ENCODE measurements at places on chromosomes 2 and 18.
A peak's percentile ranks its signal among the peaks of the same experiment; 100 is the strongest.

DNA sequence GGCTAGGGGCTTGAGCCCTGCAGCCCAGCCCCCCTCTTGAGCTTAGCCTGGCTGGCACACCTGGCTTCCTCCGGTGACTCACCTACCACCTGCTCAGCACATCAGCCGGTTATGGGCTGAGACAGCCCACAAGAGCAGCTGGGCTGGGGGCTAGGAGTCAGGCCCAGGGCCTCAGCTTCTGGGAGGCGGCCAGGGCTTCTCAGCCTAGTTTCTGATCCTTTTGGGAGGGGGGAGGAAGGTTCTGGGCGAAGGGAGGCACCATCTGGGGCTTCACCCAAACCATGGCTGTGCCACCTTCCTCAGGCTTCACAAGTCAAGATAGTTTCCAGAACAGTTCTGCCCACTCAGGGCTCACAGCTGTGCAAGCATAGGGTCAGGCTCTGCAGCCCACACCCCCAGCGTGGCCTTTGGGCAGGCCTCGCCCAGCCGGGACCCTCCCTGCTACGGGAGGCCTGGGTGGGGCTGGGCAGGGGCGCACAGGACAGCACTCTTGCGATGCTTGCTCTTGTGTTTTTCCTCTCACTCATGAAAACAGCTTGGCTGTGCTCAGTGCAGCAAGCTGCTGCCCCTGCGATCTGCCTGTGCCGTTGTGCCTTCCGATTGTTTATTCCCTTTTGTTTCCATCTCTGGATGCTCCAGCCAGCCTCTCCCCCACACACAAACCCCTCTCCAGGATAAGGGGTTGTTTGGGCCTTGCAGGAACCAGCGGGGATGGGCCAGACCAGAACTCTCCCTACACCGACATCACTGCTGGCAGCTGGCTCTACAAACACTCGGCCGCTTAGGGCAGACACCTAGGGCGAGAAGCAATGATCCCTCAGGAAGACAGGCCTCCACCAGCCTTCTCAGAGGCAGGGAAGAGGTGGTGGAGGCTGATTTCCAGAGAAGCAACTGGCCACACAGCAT lies 26.1 kb upstream of the SEMA4C start:
- peak; percentile 11 for DNase-seq

- no peak for DNase-seq
These were observed 721.0 kb upstream of the PKDCC start for GRCh38 chr2:41326851-41327250.

- no peak for DNase-seq
These were observed 71.1 kb upstream of the SESTD1 start for GRCh38 chr2:179335732-179336131.

- DNase-seq: no peak
These were observed 284.5 kb downstream of the PRKCE start for GRCh38 chr2:45935791-45936622.

DNA sequence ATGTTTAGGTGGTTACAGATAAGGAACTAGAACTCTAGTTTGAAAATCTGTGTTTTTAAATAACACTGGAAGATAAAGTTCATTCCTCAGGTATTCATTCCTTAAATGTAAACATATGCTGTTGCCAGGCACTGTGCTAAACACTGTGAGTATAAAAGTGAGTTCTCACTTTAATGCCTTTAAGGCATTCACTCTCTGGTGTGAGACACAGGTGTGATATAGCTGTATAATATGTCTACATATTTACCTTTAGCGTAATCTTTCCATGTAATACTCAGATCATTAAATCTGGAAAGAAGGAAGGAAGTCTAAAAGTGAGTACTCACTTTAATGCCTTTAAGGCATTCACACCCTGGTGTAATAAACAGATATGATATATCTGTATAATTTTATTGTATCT lies 472.6 kb downstream of the PARD3B start:
- DNase-seq: no peak

- no peak for DNase-seq
These were observed 27.6 kb upstream of the MYO1B start for GRCh38 chr2:191217580-191217979.

DNA sequence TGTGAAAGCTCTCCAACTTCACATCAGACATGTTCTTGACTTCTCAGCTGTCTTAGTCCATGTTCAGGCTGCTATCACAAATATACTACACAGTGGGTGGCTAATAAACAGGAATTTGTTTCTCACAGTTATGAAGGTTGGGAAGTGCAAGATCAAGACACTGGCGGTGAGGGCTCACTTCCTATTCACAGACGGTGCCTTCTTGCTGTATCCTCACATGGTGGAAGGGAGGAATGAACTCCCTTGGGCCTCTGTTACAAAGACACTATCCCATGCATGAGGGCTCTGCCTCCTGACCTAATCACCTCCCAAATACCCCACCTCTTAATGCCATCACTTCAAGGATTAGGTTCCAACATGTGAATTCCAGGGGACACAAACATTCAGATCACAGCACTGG lies 9.7 kb downstream of the UXS1 start:
- DNase-seq: no peak

DNA sequence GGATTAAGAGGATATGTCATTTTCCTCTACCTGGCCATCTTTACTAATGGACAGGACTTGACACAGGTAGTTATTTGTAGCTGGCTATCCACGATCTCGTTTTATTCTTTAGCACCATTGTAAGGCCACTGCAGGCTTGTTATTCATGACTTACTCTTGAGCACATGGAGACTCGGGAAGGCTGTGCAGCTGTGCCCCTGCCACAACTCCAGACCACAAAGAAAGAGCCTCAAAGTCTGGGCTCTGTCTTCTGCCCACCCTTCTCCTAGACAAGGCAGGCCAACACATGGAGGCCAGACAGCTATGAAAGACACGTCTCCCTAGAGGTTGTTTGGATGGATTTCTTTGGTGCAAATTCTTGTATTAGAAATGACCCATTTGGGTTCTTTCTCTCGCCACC lies 133.8 kb downstream of the NAPG start:
- DNase-seq: no peak

DNA sequence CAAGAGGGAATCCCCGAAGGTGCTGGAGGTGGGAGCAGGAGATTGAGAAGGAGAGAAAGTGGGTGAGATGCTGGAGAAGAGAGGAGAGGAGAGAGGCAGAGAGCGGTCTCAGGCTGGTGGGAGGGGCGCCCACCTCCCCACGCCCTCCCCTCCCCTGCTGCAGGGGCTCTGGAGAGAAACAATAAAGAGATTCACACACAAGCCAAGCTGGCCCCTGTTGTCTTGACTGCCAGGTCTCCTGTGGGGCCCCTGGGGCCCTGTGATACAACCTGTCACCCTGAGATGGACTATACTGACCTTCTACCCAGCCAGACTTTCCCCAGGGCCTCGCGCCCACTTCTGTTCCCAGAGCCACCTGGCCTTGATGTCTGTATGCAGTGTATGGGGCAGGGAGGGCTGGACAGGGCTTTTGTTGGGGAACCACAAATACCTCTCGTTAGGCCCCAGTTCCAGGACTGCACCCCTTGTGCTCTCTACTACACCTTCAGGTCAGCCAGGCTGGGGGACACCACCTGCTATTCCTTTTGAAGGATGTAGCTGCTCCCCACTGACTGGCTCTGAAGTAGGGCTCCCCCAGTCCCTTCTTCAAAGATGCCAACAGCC lies 8.0 kb upstream of the SPEG start:
- no peak for DNase-seq

DNA sequence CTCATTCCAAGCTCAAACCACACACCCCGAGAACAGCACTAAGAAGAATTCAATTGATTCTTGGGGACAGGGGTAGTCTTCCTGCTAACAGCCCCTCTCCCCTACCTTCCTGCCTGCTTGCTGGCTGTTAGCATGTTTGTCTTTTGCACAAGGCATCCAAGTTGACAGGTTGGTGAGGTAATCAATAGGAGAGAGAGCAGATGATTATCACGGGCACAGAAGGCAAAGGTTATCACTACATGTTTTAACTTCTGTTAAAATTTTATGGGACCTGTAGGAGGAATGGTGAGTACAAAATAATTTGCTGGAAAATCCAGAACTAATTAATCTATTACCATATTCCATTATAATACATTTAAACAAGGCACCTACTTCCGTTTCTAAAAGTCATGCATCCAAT lies 442.1 kb upstream of the TCF4 start:
- no peak for DNase-seq

DNA sequence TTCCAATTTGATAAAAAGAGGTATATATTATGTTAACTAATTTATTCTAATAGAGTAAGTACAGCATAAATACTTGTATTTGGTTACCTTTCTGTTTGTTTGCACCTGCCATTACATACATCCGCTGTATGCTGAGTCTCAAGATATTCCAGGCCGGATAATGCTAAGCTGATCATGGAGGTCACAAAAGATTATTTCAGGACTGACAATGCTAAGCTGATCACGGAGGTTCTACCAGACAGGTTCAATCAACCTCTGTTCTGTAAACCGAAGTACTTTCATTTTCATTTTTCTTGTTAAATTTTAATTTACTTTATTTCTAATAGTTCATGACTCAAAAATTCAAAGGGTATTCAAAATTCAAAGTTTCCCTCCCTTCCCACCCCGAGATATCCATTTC lies 31.1 kb downstream of the PNO1 start:
- DNase-seq: no peak

- DNase-seq: no peak
These were observed 26.2 kb downstream of the HRH4 start for GRCh38 chr18:24486684-24487083.

- no peak for DNase-seq
These were observed 102.7 kb downstream of the SMIM21 start for GRCh38 chr18:75324686-75325257.

- DNase-seq: no peak
These were observed 89.1 kb downstream of the MAIP1 start for GRCh38 chr2:200044453-200044852.

DNA sequence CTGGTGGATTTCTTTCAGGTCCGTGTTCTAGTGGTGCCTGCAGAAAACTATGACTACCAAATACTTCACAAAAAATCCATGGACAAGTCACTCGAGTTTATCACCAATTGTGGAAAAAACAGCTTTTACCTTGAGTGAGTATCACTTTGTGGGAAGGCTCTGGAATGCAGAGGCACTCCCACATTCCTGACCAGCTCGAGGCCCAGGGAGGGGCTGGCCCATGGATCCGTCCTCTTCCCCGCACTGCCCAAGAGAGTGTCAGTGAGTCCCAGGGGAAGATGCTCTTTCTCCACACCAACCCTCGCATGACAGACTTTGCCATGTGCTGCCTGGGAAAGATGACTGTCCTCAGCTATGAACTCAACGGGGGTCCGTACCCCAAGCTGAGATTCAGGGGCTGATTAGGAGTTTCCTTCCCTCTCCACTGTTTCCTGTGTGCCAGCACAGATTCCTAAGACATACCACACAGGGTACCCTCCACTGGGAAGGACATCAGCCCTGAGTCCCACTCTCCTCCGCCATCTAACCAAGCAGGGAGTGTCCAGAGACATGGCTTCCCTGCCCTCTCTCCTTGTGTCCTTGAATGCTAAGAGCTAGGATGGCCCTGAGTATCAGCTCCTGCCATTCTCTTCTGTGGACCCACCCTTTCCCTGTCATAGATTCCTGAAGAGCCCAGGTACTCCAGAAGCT lies 155.9 kb downstream of the LAMA3 start:
- no peak for DNase-seq

DNA sequence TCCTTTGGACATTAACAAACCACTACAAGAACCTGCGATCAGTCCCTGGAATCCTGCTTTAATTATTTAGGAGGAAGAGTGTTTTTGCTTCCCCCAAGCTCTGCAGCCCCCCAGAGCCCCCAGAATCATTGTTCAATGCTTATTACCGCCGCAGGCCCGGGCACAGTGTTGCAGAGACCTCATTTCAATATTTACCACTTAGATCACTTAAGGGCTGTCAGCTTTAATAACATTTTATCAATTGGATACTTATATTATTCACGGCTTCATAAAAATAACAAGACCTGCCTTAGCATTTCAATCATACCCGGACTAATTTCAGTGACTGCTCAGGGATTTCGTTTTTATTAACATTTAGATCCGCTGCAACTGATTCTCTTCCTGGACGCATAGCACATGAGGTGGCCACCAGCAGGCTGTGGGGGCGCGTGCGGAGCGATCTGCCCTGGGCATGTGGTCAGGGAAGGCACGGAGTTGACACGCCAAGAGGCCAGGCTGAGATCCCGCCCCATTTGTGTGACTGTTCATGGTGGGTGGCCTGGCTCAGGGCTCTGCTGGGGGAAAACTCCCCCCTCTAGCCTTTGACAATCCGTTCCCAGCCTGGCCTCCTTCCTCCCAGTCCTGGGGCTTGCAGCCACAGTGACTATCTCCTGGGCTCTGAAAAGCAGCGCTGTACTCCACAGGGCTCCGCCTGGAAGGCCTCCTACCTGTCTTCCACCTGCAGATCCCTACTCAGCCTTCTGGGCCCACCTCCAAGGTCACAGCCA lies 267.6 kb downstream of the SRBD1 start:
- no peak for DNase-seq

DNA sequence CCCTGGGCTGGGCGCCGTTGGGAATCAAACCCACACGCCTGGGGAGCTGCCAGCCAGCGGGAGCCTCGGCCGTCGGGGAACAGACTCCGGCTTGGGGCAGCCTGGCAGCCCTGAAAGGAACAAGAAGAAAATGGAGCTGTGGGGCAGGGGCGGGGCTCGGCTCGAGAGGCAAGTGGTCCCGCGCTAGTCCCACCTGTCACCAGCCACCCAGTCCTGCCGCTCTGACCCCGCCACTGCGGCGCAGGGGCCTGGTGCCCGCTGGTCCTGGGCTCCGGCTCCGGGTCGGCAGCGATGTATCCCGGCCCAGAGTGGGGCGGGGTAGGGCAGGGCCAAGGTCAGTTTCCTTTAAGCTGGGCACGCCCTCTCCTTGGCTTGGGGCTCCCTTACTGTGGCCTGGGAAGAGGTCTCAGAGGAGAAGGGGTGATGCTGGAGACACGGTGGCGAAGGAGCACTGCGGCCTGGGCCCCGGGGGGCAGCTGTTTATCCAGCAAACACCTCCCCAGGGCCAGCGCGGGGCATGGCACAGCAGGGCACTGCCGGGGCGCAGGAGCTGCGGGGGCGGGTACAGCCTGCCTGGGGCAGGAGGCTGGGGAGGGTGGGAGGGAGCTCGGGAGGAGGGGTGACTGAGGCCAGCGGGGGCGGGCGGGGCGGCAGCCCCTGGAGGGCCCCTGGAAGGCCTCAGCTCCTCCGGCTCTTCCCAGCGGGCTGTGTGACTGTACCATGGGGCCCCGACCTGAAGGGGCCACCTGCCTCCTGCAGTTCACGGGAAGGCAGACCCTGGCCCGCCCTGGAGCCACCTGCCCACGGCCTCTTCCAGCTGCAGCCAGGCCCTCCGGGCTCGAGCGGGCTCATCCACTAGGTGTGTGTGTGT lies 15.6 kb downstream of the ODC1 start:
- DNase-seq: no peak

- no peak for DNase-seq
These were observed 9.1 kb downstream of the ITM2C start for GRCh38 chr2:230873661-230874401.

DNA sequence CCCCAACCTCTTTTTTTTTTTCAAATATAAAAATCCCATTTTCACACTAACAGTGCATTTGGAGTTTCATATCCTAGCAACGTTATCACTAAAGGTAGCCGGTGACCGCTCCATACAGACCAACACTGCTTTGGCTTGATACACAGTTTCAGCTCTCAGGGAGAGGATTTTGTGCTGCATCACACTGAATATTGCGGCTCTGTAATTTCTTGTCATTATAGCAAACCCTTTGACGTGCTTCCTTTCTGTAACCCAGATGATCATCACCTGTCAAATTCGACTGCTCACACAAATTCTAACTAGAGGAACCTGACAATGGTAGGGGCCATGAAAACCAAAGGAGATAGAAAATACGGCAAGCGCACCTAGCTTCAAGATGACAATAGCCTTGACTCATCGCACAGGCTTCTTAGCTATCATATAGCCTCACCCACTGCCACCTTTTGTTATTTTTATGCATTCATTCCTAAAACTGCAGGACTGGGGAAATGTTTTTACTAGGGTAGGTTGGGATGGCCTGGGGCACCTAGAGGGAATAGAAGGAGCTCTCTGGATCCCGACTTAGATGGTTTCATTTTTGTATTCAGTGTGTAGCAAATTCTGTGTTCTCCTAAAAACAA lies 582.9 kb upstream of the PIK3C3 start:
- no peak for DNase-seq

Measured in stimulated activated CD4-positive, alpha-beta T cell treated with anti-CD3 and anti-CD28 coated beads, TNF-alpha, amount 100 ng/mL, for 1 hour (primary cell).